GM18507 (cell line): ENCODE measurements at places on chromosomes 12 and 14.

GRCh38 chr12:124482567-124482893 is 84.9 kb downstream of the NCOR2 start:
- no peak for DNase-seq

- DNase-seq = no peak
These were observed 606 bp downstream of the TNFAIP2 start for GRCh38 chr14:103123634-103124500.

GRCh38 chr12:130951636-130952035 is 2.1 kb upstream of the ADGRD1 start:
- DNase-seq = no peak

GRCh38 chr12:91811481-91812287 is 334.0 kb downstream of the BTG1 start:
- DNase-seq = no peak

DNA sequence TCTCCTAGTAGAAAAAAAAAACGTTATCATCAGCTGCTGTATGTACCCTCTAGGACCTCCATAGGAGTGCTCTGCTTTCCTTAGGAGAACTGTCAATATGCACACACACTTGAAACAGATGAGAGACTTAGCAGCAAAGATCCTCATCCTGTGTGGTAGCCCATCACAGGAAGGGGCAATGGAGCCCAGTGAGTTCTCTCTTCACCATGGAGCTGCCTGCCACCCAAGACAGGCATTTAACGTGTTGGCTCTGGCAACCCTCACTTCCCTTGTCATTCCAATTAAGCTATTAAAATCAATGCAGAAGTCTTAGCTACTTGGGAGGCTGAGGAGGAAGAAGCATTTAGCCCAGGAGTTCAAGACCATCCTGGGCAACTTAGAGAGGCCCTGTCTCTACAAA is 64.8 kb upstream of the PLEKHA5 start:
- DNase-seq = no peak

GRCh38 chr14:59091976-59092375 is 96.5 kb upstream of the DAAM1 start:
- DNase-seq = no peak

DNA sequence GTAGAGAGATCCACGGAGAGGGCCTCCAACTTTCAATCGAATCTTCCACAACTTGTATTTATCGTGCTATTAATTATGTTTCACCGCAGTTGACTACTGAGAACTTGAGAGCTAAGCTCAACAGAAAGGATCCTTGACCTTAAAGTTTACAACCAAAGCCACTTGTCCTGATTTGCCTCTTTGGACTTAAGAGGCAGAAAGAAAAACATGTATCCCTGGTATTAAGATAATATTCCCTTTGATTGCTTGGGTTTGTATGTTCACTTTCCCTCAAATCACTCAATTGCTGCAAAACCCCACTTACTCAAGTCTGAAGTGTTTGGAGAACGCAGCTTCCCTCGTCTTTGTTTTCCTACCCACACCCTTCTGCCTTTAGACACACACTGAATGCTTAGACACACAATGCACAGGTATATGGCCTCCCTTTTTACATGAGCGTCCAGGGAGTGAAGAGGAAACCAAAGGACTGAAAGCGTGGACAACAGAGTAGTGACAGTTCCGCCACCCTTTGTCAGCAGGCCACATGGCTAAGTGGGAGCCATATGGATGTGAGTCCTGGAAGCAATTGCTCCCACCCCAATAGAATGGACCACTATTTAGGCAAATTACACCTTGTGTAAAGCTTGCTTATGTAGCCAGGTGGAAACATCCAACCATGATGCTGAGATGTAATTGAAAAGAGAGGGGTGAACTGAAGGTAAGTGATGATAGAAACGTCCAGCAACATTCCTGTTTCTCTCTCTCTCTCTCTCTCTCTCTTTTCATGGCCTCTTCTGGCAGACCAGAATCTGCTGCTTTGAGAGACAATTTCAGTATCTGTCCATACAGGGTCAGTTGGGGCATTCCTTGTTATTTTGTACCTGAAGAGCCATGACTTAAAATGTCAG is 1.4 kb upstream of the PKP2 start:
- no peak for DNase-seq

DNA sequence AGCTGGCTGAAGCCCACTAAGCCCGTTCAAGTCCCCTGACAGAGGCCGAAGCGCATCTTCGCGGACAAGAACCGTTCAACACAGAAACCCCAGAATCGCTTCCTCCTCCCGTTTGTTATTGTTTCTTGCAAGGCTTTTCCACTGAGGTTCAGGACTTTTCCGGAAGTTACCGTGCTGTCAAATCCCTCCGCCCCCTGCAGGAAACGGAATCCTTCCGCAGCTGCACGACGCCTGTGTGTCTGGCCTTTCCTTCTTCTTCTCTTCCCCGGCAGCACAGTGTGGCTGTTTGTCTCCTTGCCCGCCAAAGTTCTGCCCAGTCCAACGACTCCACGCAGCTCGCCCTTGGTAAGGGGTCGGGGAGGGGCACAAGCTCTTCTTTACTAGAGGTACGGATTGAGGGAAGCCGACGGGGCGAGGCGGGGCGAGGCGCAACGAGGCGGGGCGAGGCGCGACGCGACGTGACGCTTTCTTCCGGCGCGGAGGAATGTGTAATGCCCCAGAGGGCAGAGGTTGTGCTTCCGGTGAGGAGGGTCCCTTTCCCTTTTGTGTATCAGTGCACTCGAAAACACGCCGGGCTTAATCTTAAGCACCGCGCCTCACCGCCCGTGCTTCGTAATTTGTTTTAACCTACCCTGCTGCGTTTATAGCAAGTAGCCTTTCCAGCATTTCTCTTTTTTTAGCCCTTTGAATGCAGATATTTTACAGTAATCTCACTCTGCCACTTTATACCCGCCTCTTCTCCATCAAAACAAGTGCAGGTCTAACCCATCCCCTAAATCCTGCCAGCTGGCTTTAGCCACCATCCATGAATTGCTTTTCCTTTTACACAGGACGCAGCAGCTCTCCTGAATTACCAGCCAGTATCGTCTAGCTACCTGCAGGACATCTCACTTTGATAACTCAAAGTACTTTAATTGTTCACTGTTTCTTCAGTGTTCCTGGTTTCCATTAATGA is at the start of gene KDM5A:
Gene KDM5A (minus strand): TSS at position 179 of the 955 bp plus-strand sequence. CDS start 229 bp downstream, outside the sequence.
- DNase-seq = peak; percentile 80

GRCh38 chr12:73362666-73363065 is 1090.5 kb downstream of the TRHDE start:
- no peak for DNase-seq
